Left forelimb (tissue), 1 donor: ENCODE measurements at places on chromosomes 16 and 17.

DNA sequence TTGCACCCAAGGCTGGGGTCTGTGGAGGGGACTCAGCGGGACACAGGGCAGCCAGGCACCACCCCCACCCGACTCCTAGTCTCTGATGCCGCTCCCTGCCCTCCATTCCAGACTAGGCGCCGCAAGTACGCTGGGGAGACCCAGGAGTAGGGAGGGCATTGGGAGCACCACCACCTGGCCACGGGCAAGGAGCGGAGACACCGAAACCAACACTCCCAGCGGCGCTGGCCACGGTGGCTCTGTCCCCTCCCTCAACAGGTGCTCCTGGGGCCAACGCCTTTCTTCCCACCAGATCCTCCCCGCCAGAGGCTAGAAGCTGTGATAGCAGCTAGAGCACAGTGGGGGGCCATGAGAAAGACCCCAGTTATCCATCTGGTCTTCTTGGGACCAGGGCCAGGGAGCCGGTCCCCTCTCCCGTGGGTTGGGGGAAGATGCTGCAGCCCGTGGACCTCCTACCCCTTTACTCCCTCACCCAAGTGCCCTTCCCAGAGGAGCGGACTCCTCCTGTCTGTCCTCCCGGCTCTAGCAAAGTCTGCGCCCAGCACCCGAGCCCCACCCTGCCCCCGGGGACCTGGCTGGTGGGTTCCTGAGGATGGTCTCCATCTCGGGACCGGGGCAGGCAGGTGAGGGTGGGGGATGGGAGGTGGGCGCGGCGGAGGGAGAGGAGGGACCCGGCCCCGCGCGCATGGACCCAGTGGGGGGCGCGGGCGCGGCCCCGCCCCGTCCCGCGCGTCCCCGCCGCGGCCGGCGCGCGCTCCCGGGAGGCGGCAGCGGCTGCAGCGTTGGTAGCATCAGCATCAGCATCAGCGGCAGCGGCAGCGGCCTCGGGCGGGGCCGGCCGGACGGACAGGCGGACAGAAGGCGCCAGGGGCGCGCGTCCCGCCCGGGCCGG, at the start of gene SYNGR3:
SYNGR3 (plus strand) TSS at position 762 of the 892 bp plus-strand sequence. CDS start 133 bp downstream, outside the sequence.
- DNase-seq = no peak

- no peak for DNase-seq
Measured at GRCh38 chr16:69286941-69287713, 24.0 kb upstream of the VPS4A start.

DNA sequence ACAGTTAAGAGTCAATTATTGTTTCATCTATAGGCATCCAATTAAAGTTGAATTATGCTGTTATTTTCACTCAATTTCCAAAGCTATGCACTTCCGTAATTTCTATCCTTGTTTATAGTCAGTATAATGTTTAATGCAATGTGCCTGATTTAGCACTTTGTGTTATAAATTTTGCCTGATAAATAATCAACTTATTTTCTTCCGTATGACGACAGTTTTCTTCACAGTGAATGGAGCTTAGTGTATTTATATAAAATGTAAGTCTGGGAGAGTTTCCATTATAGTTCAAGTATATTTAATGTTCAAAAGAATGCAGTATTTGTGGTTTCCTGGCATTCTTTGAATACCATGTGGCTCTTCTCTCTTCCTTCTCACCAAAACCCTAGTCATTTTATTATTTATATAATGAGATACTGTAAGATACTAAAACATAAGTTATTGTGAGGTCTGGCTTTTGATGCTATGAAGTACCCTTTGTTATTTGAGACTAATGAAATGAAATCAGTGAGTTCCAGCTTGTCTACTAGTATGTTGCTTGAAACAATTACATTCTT, 240.6 kb downstream of the PRKCA start:
- no peak for DNase-seq

- DNase-seq = peak; percentile 79
Measured at GRCh38 chr16:57091975-57092785, at the start of gene CPNE2. CPNE2 (plus strand) TSS chr16:57092583; CDS start chr16:57110743, 18,160 bp downstream.

- no peak for DNase-seq
Measured at GRCh38 chr16:80014241-80014939, 413.9 kb upstream of the MAF start.

DNA sequence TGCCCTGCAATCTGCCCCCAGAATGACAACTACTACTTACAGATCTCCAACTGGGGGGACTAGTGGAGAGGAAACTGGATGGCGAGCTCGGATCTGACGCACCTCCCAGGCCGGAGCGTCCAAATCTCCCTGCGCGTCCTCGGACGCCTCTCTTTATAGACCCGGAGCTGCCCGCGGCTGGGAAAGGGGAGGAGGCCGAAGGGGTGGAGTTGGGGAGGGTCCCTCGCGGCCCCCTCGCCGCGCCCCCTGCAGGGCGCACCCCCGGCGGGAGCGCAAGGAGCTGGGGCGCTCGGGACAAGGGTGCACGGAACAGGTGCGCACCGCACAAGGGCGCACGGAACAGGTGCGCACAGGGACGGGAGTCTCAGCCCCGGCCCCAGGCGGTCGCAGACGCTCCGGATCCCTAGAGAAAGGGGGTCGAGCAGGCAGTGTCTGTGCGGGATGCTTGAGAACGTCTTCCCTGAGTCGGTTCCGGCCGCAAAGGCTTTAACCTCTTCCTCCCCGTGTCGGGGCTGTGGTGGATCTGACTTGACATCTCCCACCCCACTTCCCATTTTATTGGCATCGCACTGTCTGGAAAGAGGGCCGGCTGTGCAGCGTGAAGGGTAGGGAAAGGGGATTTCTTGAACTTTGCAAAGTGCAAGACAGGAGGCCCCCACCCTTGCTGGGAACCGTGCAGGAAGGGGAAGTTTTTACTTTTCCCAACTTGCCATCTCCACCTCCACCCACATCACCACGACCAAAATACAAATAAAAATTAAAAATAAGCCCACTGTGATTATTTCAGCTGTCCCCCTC, at the start of gene MYH11:
MYH11 (minus strand) TSS at position 128 of the 798 bp plus-strand sequence. CDS start 18,776 bp downstream, outside the sequence.
- DNase-seq = no peak

GRCh38 chr16:54053891-54054820, 232.4 kb downstream of the IRX3 start:
- no peak for DNase-seq

DNA sequence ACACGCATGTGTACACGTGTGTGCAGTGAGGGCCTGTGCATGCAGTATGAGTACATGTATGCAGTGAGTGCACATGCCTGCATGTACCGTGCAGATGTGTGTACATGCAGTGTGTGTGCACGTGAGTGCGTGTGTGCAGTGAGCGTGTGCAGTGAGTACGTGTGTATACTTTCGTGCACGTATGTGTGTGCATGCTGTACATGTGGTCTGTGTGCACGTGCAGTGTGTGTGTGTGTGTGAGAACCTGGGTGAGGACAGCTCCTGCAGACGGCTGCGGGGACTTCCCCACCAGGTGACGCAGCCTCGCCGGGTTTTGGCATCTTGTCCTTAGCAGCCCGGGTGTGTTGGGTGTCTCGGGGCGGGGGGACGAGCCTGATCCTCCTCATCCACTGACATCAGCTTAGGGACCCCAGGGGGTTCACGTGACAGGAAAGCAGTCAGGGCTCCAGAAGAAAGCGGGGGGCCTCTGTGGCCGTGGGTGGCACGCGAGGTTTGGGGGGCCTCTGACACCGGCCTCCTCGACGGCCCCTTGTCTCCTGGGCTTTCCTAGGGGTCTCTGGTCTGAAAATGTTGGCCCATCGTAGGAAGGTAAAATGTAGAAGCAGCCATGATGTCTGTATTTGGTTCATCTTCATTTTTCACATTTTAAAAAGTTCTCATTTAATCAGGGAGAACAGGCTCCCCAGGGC, 119.6 kb upstream of the ZNF750 start:
- peak; percentile 47 for DNase-seq

GRCh38 chr17:43517161-43517560, 29.0 kb downstream of the ETV4 start:
- no peak for DNase-seq

DNA sequence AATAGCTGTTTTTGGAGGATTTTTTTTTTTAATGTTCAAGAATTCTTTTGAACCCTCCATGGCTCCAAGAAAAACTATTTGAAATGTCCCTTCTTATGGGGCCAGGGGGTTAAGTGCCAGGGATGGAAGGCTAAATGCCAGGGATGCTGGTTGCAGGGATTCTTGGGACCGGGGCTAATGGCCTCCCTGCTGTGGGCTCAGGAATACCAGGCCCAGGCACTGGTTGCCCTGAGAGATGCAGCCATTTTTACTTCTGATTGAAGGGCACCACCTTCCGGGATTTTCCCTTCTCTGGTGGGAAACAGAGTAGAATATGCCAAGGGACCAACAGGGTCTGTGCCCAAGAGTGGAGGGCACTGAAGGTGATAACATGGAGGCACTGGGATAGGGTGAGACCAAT, 10.9 kb upstream of the KAT7 start:
- no peak for DNase-seq

- DNase-seq = no peak
Measured at GRCh38 chr17:66422186-66422585, 119.8 kb downstream of the PRKCA start.

GRCh38 chr16:67149276-67150046, 1.3 kb downstream of the B3GNT9 start:
- no peak for DNase-seq

- DNase-seq = peak; percentile 62
Measured at GRCh38 chr17:50213026-50214022, 11.9 kb upstream of the COL1A1 start.

DNA sequence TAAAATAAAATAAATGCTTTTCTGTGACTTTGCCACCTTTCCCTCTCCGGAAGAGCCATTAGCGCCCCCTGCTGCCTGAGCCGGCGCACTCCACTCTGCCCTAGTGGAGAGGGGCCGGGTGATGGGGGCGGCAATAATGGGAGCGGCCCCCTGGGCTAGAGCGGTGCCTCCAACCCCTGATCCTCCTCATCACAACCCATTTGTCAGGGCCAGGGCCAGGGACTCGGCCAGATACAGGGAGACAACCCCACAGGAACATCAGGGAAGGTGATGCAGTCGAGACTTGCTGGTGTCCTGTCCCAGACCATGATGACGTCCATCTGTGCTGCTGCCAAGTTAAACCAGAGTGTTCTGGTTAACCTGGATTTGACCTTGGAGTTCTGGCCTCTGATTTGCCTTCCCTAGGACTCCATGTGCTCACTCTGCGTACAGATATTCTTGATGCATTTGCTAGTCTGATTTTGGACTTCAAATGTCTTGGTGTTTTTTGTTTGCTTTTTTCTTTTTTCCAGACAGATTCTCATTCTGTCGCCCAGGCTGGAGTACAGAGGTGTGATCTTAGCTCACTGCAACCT, 46.1 kb upstream of the BPTF start:
- peak; percentile 73 for DNase-seq

- no peak for DNase-seq
Measured at GRCh38 chr17:66789961-66790437, 44.9 kb upstream of the CACNG5 start.

- DNase-seq = no peak
Measured at GRCh38 chr16:87733190-87733589, 32.6 kb downstream of the KLHDC4 start.

DNA sequence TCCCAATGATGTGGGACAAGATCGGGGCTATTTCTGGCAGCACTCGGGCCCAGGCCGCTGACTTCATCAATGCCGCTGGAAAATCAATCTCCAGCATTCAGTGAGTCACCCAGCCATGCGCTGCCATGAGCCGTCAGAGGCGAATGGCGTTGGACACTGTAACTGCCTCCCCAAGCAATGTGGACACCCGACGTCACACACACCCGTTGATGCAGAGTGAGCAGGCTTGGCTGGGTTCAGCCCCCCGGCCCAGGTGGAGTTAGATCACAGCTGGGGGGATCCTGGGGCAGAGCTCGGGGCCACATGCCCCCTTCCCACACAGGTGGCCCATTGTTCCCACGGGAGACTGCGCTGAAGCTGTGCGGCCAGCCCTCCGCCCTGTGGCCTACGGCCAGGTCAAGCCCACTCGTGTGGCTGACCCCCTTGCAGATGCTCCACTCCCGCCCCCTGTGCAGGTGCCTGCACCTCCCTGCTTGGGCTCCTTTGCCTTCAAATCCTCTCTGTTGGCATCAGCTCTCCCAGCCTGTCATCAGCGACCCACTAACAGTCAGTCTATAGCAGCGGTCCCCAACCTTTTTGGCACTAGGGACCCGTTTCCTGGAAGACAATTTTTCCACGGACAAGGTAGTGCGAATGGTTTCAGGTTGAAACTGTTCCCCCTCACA, 89.9 kb downstream of the TBC1D16 start:
- DNase-seq = peak; percentile 58

DNA sequence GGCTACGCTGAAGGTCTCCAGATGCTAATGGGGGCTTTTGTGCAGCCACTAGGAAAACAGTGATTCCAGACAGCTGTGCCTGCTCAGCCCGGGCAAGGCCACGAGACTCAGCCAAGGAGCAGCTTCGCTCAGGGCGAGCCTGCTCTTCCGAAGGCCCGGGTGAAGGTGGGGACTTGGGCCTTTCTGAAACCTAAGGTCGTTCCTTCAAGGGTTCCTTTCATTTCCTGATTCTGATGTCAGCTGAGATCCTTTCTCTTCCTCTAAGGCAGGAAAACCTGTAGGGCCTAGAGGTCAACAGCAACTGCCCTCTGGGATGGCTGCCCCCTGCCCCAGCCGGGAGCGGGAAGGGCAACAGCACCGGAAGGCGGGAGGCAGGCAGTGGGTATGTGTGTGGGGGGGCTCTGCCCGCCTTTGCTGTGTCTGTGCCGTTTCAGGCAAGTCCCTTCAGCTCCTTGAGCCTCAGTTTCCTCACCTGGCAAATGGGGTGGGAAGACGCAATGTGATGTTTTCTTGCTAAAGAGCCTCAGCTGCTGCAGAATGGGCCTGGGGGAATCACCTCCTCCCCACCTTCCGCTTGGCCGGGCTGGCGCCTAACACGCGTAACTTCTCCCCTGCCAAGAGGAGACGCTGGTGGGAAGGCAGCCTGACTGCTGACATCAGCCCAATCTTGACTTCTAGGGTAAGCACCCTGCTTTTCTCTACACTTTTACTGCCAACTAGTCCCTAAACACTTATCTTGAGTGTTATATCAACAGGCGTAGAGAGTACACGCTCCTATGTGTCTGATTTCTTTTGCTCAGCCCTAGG, 32.8 kb downstream of the IRF8 start:
- DNase-seq = no peak

- peak; percentile 58 for DNase-seq
Measured at GRCh38 chr17:6506679-6507231, 49.6 kb downstream of the PITPNM3 start.

GRCh38 chr17:81833921-81834830, 674 bp downstream of the PPP1R27 start:
- no peak for DNase-seq

- DNase-seq = no peak
Measured at GRCh38 chr16:72042157-72042660, 12.1 kb upstream of the HP start.

- no peak for DNase-seq
Measured at GRCh38 chr16:68486502-68487202, 38.3 kb upstream of the SMPD3 start.

DNA sequence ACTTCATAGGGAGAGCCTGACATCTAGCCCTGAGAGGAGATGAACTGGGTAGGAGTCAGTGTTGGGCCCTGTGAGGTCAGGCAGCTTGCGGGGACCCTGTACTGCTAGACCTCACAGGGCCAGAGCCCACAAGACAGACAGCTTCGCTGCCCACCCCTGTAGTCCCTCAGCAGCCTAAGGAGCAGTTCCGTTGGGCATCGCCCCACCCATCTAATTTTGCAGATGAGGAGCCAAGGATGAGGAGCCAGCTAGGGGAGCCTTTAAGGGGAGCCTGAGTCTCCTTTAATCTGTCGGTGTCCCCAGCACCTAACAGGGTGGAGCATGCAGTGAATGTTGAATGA, 755 bp upstream of the TUFM start:
- no peak for DNase-seq

- DNase-seq = no peak
Measured at GRCh38 chr17:15920758-15921239, 24.1 kb upstream of the ADORA2B start.

- DNase-seq = no peak
Measured at GRCh38 chr17:48440669-48441068, 10.7 kb upstream of the SKAP1 start.

- DNase-seq = no peak
Measured at GRCh38 chr17:78924481-78925151, 571 bp downstream of the TIMP2 start.
